ENCODE measurements at places on chromosomes 16 and 17.

- DNase-seq, result no peak
Observed at GRCh38 chr17:39761861-39762496, 24.2 kb downstream of the GRB7 start.

- peak; percentile 79 for DNase-seq
Observed at GRCh38 chr17:2239882-2240430, 63.6 kb downstream of the SMG6 start.

DNA sequence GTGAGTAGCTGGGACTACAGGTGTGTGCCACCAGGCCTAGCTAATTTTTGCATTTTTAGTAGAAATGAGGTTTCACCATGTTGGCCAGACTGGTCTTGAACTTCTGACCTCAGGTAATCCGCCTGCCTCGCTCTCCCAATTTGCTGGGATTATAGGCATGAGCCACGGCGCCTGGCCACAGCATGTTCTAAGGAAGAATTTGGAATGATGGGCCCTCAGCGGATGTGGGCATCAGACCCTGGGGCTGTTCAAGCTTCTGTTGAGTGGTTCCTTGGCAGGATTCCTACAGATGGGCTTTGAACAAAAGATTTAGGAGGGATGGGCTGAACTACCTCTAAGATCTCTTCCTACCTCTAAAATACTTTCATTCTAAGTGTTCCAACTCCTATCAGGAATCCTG lies 4.1 kb downstream of the PRPSAP2 start:
- no peak for DNase-seq

- DNase-seq, result no peak
Observed at GRCh38 chr17:37647856-37648255, 4.6 kb upstream of the DDX52 start.

DNA sequence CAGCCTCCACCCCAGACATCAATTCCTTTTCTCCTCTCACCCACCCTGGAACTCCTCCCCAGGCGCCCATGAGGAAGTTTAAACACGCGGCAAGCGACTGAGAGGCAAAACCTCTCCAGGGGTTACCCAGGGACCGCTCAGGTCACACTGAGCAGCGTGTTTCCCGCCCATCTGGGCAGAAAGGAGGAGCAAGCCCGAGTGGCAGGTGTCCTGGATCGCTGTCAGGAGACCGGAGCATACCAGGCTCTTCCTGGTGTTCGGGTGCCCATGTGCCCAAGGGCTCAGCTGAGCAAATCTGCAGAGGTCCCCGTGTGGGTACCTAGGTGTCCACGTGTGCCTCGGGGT lies 491 bp downstream of the SLC25A19 start:
- DNase-seq, result peak; percentile 42

DNA sequence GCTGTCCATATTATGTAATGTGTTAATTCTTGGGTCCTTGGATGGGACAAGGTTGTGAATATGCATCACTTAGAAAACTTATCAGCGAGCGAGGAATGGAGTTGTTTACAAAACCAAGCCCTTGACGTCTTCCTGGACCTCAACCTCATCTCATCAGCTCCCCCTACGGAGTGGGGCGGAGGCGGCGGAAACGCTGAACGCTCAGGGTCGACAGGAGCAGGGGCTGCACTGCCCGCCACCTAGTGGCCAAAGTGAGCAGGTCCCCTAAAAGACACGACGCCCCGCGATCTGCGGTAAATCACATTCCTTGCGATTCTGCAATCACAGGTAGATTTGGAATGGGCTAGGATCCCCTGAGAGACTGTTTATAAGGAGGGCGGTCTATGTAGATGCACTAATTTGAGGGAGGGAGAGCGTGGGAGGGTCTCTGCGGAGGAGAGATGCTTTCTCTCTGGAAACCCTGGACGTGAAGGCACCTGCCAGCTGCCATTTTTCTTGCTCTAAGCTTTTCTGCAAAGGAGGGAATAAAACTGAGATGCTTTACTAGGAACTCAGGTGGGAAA lies 5.4 kb upstream of the ICAM2 start:
- peak; percentile 88 for DNase-seq

DNA sequence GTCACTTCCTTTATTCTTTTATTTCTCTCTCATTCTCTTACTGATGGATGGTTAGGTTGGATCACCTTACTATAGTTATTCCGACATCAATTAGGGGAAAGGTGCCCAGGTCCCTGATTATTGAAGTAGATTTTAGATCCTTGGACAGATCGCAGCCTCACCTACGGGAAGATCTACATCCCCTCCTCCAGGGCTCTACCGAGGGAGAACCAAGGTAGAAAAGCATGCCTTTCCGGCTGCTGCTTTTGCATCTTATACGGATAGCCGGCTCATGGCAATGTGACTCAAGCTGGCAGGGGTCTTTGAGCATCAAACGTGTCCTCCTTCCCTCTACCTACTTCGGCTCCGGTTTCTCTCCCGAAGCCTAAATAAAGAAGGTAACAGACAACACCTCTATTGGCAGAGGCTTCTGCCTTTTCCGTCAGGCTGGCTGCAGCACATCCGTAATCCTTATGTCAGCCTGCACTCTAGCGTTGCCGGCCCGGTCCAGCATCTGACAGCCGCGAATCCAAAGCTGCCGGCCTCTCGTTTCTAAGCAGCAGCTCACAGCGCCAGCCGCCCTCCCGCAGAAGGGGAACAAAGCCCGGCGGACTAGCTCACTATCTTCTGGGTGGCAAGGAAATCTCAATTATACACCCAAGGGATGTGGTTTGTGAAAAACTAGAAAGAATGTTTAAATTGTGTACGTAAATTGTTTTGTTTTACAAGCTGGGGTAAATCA lies 46.9 kb downstream of the IRX6 start:
- DNase-seq, result peak; percentile 81

DNA sequence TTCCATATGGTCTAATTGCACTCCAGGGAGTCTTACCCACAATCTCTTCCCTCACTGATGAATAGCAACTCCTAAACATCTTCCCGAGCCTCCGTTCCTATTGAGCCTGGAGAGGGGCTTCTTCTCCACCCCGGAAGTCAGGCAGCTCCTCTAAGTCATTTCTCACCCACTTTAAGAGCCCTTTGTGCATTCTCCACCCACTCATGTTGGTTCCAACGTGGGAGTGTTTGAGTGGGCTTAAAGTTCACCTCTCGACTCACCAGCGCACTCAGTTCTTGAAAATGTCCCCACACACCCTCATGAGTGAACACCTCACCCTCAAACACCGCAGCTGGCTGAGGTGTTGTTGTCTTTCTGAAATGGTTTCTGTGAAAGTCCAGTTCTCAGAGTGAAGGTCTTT lies 67.6 kb downstream of the TMEM114 start:
- DNase-seq, result no peak

DNA sequence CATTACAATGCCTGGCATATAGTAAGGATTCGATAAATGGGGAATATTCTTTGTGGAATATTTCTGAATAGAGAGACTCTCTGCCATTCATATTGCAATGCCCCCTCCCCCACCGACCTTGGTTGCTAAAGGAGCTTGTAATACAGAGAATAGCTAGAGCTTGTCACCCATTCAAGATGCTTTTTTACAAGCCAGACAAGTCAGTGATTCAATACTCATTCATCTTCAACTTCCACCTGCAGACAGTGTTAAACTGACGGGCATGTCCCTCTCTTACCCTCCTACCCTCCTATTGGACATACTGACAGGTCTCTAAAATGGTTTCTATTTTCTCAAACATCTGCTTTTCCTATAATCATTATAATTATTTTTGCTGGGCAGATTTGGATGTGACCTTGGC lies 257.4 kb downstream of the KCNJ2 start:
- DNase-seq, result no peak

- no peak for DNase-seq
Observed at GRCh38 chr17:27906623-27907022, 13.5 kb upstream of the LYRM9 start.

DNA sequence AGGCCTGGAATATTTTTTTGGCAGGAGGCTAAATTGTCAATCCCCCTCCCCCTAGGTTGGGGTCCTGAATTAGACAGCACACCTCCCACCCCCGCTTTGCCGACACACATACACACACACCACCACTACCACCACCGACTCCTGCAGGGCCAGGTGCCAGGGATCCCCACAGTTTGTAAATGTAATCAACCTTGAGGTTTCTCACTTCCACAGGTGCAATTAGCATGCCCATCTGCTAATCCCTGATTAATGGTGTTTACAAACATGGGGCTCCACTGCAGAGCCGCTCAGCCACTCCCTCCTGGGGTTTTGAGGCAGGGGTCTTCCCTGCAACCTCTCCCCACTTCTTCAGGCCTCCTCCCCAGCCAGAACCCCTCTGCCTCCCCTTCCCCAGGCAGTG lies 11.8 kb downstream of the MRM1 start:
- DNase-seq, result no peak

- DNase-seq, result no peak
Observed at GRCh38 chr17:30368912-30369720, 9.6 kb upstream of the CPD start.

- DNase-seq, result no peak
Observed at GRCh38 chr16:68275611-68276191, 11.4 kb downstream of the SLC7A6 start.

GRCh38 chr16:87610026-87610425 lies 7.7 kb downstream of the JPH3 start:
- DNase-seq, result no peak

DNA sequence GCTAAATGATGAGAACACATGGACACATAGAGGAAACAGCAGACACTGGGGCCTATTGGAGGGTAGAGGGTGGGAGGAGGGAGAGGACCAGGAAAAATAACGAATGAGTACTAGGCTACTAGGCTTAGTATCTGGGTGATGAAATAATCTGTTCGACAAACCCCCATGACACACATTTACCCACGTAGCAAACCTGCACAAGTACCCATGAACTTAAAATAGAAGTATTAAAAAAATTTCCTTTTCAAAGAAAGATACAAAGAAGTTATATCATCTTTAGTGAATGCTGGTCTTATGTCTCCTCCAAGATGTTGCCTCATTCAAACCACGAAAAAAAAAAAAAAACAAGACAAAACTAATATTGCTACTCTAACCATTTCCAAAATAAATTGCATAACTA lies 31.7 kb downstream of the MBTD1 start:
- DNase-seq, result peak; percentile 69

DNA sequence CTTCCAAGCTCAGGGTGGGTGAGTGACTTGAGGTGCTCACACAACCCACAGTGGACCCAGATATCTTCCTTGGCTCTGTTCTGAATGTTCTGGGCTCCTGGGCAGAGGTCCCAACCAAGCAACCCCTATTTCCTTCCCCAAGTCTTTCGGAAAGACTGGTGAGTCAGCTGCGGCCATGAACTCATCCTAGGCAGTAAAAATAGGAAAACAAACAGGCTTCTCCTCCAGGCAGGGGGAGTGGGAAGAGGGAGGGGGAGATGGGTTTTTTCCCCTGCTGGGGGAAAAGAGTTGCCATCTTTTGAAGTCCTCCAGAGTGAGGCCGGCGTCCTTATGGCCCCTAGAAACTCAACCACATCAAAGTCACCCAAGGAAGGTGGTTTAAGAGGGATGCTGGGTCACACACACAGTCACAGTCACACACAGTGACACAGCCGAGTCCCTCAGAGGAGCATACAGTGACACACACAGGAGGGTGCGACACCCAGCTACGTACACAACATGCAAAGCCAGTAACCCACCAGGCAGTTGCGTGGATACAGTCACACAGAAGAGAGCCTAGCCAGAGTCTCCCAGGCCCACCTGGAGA lies 16.0 kb upstream of the DLX4 start:
- DNase-seq, result no peak

GRCh38 chr16:56330476-56330875 lies 94.9 kb downstream of the AMFR start:
- DNase-seq, result no peak

GRCh38 chr17:67855504-67856324 lies 30.4 kb downstream of the BPTF start:
- DNase-seq, result no peak

DNA sequence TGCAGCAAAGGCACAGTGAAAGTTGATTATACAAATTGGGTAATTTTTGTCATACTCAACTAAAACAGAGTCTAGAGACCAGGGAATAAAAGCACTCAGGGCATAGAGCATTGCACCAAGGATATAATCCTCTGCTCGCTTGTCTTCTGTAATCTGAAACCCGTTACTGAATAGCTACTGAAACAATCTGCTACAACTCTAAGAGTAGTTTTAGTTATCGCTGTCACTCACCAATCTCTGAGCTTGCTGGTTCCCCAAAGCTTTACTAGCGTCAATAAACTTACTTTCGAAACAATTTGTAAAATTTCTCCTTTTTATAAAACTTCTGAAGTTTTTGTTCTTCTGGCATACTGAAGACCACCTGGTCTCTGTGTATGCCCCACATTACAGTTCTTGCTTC lies 22.9 kb upstream of the SLC35G3 start:
- no peak for DNase-seq

GRCh38 chr16:638836-639235 lies 2.7 kb upstream of the METTL26 start:
- DNase-seq, result no peak

DNA sequence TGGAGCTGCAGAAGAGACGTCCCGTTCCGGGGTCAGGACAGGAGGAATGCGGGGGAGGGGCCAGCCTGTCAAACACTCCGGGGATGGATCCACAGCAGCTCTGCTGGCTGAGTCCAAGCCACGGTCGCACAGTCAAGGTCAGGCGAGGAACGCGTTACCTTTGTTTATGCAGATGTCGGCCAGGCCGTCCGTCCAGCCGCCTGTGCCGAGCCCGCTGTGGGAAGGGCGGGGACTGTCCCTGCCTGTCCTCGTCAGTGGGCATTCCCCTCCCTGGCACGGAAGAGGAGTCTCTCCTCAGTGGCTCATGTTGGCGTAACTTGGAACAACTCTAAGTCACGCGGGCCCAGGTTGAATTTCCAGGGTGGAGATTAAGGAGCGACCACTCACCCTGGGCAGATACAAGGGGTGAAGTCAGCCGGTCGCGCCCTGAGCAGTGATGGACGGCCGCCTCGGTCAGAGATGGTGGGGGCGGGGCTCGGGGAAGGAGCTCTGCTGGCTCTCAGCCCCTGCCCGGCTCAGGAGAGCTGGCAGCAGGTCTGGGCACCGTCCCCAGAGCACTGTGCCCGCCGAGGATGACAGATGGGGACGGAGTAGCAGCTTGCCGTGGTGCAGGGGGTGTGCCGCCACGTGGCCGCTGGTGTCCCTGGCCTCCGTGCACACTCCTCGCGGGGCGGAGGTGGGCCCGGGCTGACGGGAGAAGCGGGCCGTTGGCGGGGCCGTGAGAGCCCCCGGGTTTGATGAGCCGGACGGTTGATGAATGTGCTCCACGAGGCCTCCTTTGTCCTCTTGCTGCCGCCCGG lies 7.3 kb downstream of the CACNA1H start:
- no peak for DNase-seq

- DNase-seq, result no peak
Observed at GRCh38 chr17:68861602-68862001, 93.6 kb downstream of the ABCA8 start.

DNA sequence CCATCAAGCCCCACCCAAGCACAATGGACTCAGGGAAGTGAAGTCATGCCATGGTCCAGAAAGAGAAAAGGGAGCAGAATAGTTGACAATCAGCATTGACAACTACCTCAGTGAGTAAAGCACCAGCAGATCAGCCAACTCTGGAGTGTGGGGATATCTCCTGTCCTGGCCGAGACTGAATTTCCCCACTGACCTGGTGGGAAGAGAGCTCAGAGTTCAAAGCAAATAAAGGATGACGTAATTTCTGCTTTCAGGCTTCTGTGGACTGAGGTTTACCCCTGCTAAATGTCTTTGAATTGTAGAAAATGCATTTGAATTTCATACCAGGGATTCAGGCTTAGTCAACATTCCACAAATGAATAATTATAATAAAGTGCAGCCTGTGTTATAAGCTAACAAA lies 152.9 kb downstream of the CBLN1 start:
- no peak for DNase-seq

All from GM03348 (cell line).